Hair follicle dermal papilla cell (primary cell): ENCODE measurements at places on chromosomes 11 and 22. TPM values are rescaled to one million over a fixed set of nuclear protein-coding genes. Genes with fewer than 3 reads are reported as not detected.

The MGAT3 gene
- 0.16 and 0.36 TPM in 2 replicates for total RNA-seq

The LRRC32 gene
- 46.4 and 51.4 TPM in 2 replicates for total RNA-seq

The PHETA2 gene
- total RNA-seq = 28.9 and 33.8 TPM in 2 replicates

The CTSW gene
- total RNA-seq = not detected in 2 replicates

The ART1 gene
- not detected in 2 replicates for total RNA-seq

The SPATA19 gene
- not detected in 2 replicates for total RNA-seq

The CASP5 gene
- total RNA-seq = not detected in 2 replicates

The MMP11 gene
- 15.6 and 16.9 TPM in 2 replicates for total RNA-seq

The ZNF280A gene
- total RNA-seq = not detected in 2 replicates

The NLRP14 gene
- total RNA-seq = 0.16 and 0.24 TPM in 2 replicates

The OR5P2 gene
- total RNA-seq = not detected in 2 replicates

The EIF3F gene
- total RNA-seq = 386 and 454 TPM in 2 replicates

The KRTAP5-8 gene
- total RNA-seq = not detected in 2 replicates

The AP1B1 gene
- 66.7 and 72.3 TPM in 2 replicates for total RNA-seq

The OR52N4 gene
- not detected in 2 replicates for total RNA-seq

The KCNJ5 gene
- total RNA-seq = 0.12 and 0.32 TPM in 2 replicates

The SIK3 gene
- total RNA-seq = 35.2 and 36.7 TPM in 2 replicates

The SCGB2A2 gene
- not detected in 2 replicates for total RNA-seq

The KCTD17 gene
- total RNA-seq = 26.8 and 30.2 TPM in 2 replicates

The OR52E8 gene
- not detected in 2 replicates for total RNA-seq

The MS4A6A gene
- total RNA-seq = not detected in 2 replicates

The CHRM4 gene
- total RNA-seq = 0.16 TPM in 1 of 2 replicates, not detected in the other

The SEC14L3 gene
- total RNA-seq = not detected in 2 replicates

The SLC43A3 gene
- 32.4 and 54.8 TPM in 2 replicates for total RNA-seq

The NRGN gene
- not detected in 2 replicates for total RNA-seq

The MAP4K2 gene
- total RNA-seq = 19.6 and 20.9 TPM in 2 replicates

The PIK3C2A gene
- total RNA-seq = 45.5 and 63.6 TPM in 2 replicates

The WT1 gene
- not detected in 2 replicates for total RNA-seq

The OR52W1 gene
- total RNA-seq = not detected in 2 replicates

The IGLL1 gene
- not detected in 2 replicates for total RNA-seq

The ZP1 gene
- total RNA-seq = 0.12 TPM in 1 of 2 replicates, not detected in the other

The UCP3 gene
- 0.16 and 0.36 TPM in 2 replicates for total RNA-seq

The GGTLC3 gene
- not detected in 2 replicates for total RNA-seq

The PHOX2A gene
- total RNA-seq = not detected in 2 replicates

The TENM4 gene
- total RNA-seq = 2.1 and 2.6 TPM in 2 replicates

The SCT gene
- not detected in 2 replicates for total RNA-seq

The THRSP gene
- not detected in 2 replicates for total RNA-seq

The WNT7B gene
- total RNA-seq = 0.16 TPM in 1 of 2 replicates, not detected in the other

The ME3 gene
- 46.8 and 64.6 TPM in 2 replicates for total RNA-seq

The PTS gene
- 46.4 and 48.2 TPM in 2 replicates for total RNA-seq

The NCR3LG1 gene
- total RNA-seq = 6.0 and 9.1 TPM in 2 replicates

The SCGB1D2 gene
- not detected in 2 replicates for total RNA-seq
